Articular chondrocyte of knee joint (primary cell): ENCODE measurements at places on chromosomes 5 and 9. TPM values are rescaled to one million over a fixed set of nuclear protein-coding genes. Genes with fewer than 3 reads are reported as not detected.

The FCN1 gene
- not detected in 2 replicates for total RNA-seq

The PCDHB6 gene
- 0.65 and 0.97 TPM in 2 replicates for total RNA-seq

The PCDHGA3 gene
- 3.7 and 6.2 TPM in 2 replicates for total RNA-seq

The PCDHA9 gene
- total RNA-seq = 0.11 and 0.26 TPM in 2 replicates

The ZNF879 gene
- total RNA-seq = 6.5 and 7.3 TPM in 2 replicates

The PFN3 gene
- not detected in 2 replicates for total RNA-seq

The RNF208 gene
- total RNA-seq = 0.39 TPM in 1 of 2 replicates, not detected in the other

The TAF11L9 gene
- not detected in 2 replicates for total RNA-seq

The PCDHGB5 gene
- 27.7 and 35.0 TPM in 2 replicates for total RNA-seq

The PCDHGB6 gene
- total RNA-seq = 7.9 and 9.5 TPM in 2 replicates

The SAPCD2 gene
- total RNA-seq = 2.9 and 4.0 TPM in 2 replicates

The DBH gene
- total RNA-seq = under 0.01 TPM in 1 of 2 replicates, not detected in the other

The SPINK6 gene
- total RNA-seq = not detected in 2 replicates

The WNK2 gene
- total RNA-seq = 0.11 and 0.13 TPM in 2 replicates

The SPATA31A3 gene
- not detected in 2 replicates for total RNA-seq

The LAMC3 gene
- total RNA-seq = under 0.01 TPM in 2 replicates

The JAKMIP2 gene
- total RNA-seq = 0.54 TPM in 1 of 2 replicates, not detected in the other

The NR6A1 gene
- total RNA-seq = 0.26 and 0.76 TPM in 2 replicates

The PPP3R2 gene
- total RNA-seq = not detected in 2 replicates

The DROSHA gene
- total RNA-seq = 36.5 and 38.7 TPM in 2 replicates

The PRRX2 gene
- 20.9 and 25.9 TPM in 2 replicates for total RNA-seq

The MAMDC4 gene
- total RNA-seq = 0.39 and 0.76 TPM in 2 replicates

The SMIM27 gene
- 1.7 and 2.1 TPM in 2 replicates for total RNA-seq

The ZER1 gene
- 21.2 and 28.9 TPM in 2 replicates for total RNA-seq

The CMBL gene
- 14.2 and 14.4 TPM in 2 replicates for total RNA-seq

The SLC36A3 gene
- not detected in 2 replicates for total RNA-seq
